ENCODE measurements at places on chromosomes 16 and 17.

DNA sequence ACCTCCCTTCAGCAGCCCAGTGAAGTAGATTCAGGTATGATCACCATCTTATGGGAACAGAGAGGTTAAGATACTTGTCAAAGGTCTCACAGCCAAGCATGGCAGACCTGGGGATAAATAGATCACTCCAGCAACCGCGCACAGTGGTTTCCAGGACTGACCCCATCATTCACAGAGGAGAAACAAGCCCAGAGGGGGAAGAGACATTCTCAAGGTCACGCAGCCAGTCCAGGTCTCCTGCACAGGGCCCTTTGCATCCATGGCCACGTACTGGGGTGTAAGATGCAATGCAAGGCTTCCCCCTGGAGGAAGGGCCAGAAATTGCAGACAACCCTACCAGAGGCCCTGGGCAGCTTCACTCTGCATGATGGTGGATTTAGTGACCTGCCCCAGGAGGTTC is 19.9 kb downstream of the TLE7 start:
- DNase-seq = no peak

- no peak for DNase-seq
These were observed 12.7 kb downstream of the CASKIN1 start for GRCh38 chr16:2183671-2184070.

DNA sequence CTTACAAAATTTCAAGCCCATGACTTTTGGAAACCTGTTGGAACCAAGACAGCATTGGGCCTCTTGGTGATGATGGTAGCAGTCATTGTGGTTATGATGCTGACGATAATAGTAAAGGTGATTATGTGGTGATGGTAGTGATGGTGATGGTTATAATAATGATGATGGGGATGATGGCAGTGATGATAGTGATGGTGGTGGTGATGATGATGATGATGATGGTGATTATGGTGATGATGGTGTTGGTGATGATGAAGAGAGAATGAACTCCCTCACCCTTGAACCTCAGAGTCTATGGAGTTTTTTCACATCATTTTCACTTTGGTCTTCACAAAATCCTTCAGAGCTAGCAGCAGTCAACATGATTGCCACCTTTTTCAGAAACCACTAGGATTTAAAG is 105.3 kb upstream of the ASIC2 start:
- DNase-seq = no peak

DNA sequence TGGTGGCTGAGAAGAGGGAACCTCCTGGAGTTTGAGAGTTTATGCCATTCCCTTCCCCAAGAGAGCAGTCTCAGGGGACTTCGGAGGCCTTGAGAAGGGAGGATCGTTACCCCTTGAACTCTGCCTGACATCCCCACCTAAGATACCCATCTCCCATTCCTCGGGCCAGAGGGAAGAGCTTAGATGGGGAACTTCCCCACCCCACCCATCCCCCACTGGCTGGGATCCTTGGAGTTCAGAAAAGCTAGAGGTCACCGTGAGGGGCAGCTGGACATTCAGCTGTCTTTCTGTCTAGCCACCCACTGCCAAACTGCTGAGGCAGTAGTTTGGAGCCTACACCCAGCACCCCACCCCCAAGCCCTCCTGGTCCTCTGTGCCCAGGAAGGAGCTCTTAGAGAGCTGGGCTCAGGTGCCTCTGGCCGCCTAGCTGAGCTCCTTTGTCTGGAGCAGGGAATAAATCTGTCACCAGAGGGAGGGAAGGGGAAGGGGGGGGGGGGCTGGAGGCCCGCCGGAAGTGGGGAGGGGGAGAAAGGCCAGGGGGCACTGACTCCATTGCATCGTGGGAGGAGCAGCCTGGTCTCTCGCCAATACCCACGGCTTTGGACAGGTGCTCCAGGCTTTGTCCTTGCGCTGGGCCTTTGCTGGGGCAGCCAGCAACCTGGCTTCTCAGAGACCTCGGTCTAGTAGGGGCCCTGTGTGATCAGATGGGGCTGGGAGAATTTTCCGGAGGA is 1.0 kb downstream of the HSD11B2 start:
- no peak for DNase-seq

DNA sequence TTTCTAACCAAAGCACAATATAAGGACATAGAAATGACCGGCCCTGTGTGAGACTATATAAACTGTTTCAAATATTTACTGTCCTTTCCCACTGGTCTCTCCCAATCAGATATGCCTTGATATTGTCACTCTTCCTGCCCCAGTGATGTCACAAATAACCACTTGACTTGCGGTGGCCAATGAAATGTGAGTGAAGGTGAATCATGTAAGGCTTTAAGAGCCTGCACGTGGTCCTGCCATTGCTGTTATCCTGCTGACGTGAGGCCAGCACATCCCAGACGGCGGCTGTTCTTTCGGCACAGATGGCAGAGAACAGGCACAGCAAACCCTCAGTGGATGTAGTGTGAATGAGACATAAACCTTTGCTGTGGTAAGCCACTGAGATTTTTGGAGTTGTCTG is 5.4 kb upstream of the KLHL11 start:
- DNase-seq = no peak

DNA sequence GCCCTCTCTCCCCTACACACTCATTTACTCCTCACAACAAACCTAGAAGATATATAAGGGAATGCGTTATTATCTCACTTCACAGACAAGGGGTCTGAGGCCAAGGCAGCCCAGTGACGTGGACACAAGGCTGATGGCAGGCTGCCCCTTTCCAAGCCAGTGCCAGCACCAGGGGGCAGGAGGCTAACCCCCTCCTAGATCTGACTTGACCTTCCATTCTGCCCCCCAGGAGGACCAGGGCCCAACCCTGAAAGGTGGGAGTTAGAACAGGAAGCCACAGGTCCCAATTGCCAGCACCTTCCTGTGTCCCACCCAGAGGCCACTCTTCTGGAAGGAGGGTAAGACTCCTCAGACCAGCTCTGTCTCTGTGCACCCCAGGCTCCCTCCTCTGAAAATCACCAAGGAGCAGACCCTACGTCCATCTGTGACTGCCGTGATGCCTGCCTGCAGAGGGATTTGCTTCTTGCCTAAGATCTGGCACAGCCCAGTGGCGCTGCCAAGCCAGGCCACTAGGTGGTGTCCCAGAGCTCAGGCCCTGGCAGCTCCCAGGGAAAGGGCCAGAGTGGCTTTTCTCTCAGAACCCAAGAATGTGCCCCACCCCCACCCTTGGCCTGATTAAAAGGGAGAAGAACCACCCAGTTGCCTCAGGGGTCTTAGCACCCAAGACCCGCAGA is 42.4 kb upstream of the MRPS23 start:
- peak; percentile 91 for DNase-seq

- DNase-seq = no peak
These were observed 250.5 kb downstream of the CEP112 start for GRCh38 chr17:65941356-65941899.

DNA sequence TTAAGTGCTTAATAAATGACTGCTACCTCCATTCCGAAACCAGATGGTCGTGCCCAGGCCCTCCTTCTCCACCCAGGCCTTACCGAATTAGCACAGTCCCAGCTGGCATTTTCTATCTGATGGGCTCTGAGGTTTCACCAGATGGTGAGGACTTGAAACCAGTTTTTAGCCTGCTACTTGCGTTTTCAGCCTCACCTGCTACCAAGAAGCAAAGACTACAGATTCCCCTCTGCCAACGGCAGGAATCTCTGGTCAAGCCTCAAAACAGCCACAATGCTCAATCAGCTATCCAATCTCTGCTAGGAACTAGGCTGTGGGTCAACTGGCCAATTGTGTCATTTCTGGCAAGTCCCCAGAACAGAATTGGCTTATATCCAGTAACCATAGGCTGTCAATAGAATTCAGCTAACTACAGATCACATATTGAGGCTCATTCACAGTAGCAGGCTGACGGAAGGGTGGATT is 11.7 kb downstream of the PECAM1 start:
- no peak for DNase-seq

DNA sequence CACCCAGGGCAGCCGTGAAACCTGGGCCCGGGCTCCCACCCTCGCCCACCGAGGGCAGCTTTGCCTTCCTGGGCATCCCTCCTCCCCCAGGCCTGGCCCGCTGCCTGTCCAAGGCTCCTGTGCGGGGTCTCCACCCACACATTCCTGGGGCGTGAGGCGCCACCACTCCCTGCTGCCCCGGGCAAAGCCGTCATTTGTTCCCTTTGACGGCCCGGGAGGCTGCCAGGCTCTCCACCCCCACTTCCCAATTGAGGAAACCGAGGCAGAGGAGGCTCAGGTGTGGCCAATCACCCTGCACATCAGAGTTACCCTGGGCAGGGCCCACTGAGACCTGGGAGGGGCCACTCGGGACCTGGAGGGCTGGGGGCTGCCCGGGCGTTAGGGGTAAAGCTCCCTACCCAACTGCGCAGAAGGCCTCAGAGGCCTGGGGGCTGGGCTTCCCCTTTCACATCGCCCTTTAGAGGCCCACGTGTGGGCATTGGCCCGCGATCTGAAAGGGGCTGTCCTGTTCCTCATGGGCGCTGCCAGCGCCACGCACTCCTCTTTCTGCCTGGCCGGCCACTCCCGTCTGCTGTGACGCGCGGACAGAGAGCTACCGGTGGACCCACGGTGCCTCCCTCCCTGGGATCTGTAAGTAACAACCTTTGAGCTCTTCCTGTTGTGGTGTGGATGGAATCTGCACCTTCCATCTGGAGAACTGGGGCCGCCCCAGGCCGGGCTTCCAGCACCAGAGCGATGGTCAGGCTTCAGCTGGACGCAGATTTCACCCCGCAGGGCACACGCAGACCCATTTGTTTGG is at the start of gene MSLN:
Gene MSLN (plus strand): TSS at position 190 of the 799 bp plus-strand sequence. CDS start 1,947 bp downstream, outside the sequence.
- DNase-seq = peak; percentile 79

GRCh38 chr16:88498576-88499208 is 45.6 kb downstream of the ZFPM1 start:
- DNase-seq = no peak
